ENCODE measurements at places on chromosomes 5 and 9.

- DNase-seq = no peak
These were observed 43.4 kb downstream of the EPB41L4B start for GRCh38 chr9:109277451-109277850.

DNA sequence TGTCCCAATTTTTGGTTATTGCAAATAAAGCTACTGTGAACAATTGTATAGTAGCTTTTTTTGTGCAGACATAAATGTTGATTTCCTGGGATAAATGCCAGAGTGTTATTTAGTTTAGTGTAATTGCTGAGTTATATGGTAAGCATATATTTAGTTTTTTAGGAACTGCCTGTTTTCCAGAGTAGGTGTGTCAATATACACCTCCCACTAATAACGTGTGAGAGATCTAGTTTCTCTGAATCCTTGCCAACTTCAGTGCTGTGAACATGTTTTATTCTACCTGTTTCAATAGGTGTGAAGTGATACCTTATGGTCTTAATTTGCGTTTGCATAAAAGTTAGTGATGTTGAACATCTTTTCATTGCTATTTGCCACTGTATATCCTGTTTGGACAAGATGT is 9.1 kb upstream of the OR2S2 start:
- no peak for DNase-seq

DNA sequence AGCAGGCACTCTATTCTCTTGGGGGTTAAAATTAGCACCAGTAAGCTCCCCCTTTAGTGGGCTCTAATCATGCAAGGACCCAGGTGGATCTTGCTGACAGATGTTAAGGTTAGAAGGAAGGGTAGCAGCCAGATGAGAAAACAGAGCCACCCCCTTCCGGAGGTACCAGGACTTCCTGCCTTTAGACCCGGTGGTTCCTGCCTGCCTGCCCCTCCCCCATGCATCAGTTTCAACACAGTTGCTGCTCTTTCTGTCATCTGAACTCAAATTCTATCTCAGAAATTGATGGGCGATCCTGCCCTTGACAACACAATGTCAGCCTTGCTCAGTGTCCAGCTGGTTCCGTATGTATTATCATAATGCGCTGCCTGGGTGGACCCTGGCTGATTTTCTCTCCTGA is 287.3 kb downstream of the EBF1 start:
- DNase-seq = peak; percentile 75

- DNase-seq = peak; percentile 57
These were observed 14.7 kb upstream of the TMEM250 start for GRCh38 chr9:136133191-136133958.

- no peak for DNase-seq
These were observed 160.4 kb downstream of the MEF2C start for GRCh38 chr5:88722546-88723073.

DNA sequence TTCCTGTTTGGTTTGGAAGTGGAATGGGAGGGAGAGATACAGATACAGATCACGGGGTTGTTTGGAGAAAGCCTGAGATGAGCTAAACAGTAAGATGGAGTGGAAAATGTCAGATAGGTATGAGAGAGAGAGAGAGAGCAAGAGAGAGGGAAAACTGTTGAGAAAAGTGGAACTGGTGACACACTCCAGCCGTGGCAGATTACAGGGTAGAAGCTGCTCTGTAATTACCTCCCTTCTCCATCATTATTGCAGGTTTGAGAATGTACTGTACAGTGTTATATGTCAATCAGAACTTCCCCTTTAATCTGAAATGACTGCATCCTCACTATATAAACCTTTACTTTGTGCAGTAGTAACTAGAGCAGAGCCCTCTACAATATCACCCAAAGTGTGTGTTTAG is 74.5 kb upstream of the WWC1 start:
- no peak for DNase-seq

DNA sequence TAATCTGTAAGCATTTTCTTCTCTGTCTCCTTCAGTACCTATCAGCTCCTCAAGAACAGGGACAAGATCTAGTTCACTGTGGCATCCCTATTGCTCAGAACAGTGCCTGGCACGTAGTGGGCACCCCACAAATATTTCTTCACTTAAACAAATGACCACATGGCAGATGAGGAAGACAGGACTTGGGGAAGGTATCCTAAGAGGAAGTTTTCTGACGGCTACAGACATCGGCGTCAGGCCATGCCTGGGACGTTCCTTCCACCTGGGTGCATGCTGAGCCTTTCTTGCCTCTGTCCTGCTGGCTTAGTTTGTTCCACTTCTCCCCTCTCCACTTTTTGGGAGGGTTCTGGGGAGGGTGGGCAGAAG is 60.2 kb downstream of the NEURL1B start:
- DNase-seq = no peak

DNA sequence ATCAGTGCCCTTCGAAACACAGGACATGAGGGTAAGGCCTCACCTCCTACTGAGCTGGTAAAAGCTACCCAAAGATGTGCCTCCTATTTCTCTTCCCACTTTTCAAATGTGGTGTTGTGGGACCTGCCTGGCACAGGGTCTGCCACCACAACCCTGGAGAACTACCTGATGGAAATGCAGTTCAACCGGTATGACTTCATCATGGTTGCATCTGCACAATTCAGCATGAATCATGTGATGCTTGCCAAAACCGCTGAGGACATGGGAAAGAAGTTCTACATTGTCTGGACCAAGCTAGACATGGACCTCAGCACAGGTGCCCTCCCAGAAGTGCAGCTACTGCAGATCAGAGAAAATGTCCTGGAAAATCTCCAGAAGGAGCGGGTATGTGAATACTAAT is 1.9 kb downstream of the IRGM start:
- DNase-seq = no peak

- no peak for DNase-seq
These were observed 412.1 kb downstream of the KDM4C start for GRCh38 chr9:7169717-7170389.

DNA sequence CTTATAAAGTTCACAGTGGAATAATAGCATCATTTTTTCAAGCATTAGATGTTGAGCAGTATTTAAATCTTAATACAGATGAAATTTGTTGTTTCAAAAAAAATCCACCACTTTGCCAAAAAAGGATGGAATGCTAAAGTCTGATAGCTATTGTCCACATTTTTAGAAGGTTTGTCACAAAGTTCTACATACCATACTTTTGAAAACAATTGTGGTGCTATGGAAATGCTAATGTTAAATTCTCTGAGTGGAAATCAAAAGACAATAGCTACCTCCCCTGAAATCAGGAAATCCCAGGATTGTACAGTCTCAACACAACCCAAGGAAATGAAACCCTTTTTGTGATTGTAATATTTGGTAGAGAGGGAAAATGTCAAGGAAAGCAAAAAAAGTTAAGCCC is 19.3 kb upstream of the GRAMD2B start:
- DNase-seq = no peak

DNA sequence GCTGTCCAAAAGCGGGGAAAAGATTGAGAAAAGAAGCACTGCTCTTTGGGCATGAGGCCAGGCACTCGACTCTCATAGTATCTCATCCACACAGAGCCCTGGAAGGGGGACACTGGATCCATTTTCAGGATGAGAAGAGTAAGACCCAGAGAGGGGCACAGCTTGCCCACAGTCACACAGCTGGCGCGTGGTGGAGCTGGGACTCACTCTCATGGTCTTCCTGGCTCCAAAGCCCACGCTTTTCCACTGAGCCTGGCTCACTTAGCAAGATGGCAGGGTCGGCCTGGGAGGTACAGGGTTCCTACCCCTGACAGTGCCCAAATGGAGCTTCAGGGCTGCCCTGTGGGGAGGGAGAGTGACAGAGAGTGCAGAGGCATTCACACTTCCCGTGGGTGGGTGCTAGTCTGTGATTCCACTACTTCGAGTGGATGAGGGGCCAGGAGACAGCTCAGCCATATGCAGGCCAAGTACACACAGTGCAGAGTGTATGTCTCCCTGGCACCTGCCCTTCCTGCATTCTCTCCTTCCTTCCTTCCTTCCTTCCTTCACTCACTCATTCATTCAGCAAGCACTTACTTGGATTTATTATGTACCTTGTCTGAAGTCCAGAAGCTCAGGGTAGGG is 18.3 kb upstream of the IGFBPL1 start:
- no peak for DNase-seq

DNA sequence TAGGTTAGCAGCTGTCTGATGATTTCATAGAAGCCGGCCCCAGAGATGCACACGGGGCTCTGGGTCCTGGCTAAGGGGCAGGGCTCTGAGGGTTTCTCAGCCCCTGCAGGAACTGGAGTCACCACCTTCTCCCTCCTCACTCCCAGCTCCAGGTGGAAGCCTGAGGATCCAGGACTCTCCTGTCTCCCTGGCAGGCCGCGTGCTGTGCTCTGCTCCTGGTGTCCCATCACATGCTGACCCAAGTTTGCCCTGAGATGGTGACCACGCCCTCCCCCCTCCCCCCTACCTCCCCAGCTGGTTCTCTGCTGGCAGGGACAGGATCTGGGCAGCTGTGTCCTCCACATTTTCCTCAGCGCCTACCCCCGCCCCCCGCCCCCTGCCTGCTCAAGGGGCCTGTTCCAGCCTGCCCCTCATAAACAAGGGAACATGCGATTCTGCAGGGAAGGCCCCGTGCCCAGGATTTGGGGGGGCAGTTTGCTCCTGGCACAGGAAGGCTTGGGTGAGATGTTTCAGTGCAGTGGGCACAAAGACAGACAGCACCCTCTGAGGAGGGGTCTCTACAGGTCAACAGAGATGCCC is 87.4 kb downstream of the PSD2 start:
- DNase-seq = no peak

GRCh38 chr9:109907400-109907799 is 127.4 kb downstream of the PALM2AKAP2 start:
- no peak for DNase-seq

- DNase-seq = no peak
These were observed 59.6 kb downstream of the RICTOR start for GRCh38 chr5:39014561-39014960.

GRCh38 chr5:122151640-122152039 is 22.3 kb downstream of the ZNF474 start:
- no peak for DNase-seq

GRCh38 chr5:159928122-159928909 is 12.0 kb downstream of the ADRA1B start:
- no peak for DNase-seq

DNA sequence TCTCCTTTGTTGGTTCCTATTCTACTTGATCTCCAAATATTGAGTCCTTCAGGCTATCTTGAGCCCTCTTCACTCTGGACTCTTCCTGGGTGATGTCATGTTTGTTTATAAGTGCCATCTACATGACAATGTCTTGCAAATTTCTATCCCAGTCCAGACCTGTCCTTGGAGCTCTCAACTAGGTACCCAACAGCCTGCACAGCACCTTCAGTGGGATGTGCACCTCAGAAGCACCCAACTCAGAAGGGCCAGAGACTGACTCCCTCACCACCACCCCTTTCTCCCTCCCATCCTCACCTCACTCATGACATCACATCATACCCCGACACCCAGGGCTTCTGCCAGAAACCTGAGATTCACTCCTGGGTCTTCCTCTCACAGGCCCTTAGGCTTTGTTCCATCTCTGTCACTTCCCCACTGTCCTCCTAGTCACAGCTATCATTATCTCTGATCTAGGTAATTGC is 14.4 kb downstream of the TXN start:
- DNase-seq = no peak

- no peak for DNase-seq
These were observed 1.8 kb downstream of the LURAP1L start for GRCh38 chr9:12776513-12777055.

GRCh38 chr9:33414889-33415500 is 12.6 kb upstream of the AQP7 start:
- no peak for DNase-seq

Data from activated CD4-positive, alpha-beta T cell treated with anti-CD3 and anti-CD28 coated beads for 36 hours (primary cell).